ENCODE measurements at places on chromosomes 1 and 21.

DNA sequence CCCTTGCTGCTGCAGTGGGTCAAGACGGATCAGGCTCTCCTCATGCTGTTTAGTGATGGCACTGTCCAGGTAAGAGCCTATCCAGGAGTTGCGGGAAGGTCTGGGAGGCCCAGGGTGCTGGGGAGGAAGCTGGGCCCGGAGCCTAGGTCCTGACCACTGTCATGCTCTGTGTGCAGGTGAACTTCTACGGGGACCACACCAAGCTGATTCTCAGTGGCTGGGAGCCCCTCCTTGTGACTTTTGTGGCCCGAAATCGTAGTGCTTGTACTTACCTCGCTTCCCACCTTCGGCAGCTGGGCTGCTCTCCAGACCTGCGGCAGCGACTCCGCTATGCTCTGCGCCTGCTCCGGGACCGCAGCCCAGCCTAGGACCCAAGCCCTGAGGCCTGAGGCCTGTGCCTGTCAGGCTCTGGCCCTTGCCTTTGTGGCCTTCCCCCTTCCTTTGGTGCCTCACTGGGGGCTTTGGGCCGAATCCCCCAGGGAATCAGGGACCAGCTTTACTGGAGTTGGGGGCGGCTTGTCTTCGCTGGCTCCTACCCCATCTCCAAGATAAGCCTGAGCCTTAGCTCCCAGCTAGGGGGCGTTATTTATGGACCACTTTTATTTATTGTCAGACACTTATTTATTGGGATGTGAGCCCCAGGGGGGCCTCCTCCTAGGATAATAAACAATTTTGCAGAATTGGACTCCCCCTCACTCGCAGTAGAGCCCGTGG is 1.7 kb downstream of the DYNLT4 start:
- no peak for DNase-seq

GRCh38 chr1:92980732-92981647 is 19.7 kb upstream of the DIPK1A start:
- no peak for DNase-seq

GRCh38 chr1:179314928-179315327 is 21.3 kb downstream of the SOAT1 start:
- DNase-seq = no peak

DNA sequence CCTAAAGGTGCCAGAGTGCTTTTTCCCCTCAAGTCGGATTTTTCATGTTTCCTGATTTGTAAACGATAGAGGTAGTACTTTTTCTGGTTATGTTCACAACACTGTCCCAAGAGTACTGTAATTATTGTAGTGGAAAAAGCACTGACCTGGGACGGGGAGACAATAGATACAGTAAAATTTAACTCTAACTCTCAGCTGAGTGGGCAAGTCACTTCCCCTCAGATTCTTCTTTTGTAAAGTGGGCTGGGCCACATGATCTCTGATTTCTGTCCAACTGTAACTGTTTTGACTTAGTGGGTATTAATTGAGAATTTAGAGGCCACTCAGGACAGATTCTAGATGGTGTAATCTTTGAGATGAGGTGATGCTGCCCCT is 19.1 kb downstream of the MARCKSL1 start:
- DNase-seq = no peak

DNA sequence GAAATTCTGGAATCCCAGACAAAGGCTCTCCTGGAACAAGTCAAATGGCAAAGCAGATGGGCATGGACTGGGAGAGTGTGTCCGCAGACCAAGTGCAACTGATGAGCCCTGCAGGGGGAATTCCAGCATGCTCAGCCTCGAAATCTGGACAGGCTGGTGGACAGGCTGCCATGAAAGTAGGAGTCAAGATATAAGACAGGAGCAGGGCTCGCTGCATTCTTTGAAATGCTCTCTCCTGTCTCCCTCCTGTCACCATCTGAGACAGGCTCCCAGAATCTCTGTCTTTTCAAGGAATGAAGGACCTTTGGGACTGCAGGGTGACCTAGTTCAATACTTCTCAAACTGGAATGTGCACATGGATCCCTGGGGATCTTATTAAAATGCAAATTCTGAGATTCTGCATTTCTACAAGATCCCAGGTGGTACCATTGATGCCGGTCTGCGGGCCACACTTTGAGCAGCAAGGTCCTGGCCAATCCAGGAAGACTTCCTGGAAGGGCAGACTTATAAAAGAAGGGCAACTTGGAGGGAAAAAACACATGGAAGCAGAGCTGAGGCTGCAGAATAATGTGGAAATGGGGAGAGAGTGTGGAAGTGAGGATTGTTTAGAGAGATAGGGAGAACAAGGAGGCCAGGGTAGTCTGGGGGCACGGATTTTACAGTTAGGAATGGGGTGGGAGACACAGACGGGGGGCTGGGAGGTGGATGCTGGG is 29.8 kb downstream of the TNNT2 start:
- DNase-seq = no peak

DNA sequence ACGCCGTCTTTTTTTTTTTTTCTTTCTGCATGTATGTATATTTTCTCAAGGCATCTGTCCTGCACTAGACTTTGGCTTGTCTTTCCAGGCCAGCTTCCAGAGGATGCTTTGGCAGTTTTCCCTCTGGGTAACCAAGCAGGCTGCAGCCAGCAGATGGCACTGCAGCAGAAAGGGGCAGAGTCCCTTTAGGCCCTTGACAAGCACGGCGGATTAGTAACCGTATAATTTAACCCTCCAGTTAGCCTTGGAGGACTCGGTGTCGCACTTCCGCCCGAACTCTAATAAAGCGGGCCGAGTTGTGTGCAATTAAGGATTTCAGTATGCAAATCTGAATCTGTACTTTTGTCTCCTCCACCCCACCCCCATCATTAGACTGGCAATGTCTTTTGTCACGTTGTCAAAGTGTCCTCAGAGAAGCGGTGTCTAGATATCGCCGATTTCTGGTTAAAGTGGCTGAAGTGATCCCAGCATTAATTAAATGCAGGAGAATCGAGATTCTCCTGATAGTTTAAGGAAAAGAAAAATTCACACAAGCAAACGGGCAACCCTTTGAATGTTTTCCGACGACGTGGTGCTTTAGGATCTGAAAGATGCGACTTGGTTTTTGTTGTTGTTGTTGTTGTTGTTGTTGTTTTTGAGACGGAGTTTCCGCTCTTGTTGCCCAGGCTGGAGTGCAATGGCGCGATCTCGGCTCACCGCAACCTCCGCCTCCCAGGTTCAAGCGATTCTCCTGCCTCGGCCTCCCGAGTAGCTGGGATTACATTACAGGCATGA is 1.1 kb upstream of the TMEM167B start:
- peak; percentile 80 for DNase-seq

DNA sequence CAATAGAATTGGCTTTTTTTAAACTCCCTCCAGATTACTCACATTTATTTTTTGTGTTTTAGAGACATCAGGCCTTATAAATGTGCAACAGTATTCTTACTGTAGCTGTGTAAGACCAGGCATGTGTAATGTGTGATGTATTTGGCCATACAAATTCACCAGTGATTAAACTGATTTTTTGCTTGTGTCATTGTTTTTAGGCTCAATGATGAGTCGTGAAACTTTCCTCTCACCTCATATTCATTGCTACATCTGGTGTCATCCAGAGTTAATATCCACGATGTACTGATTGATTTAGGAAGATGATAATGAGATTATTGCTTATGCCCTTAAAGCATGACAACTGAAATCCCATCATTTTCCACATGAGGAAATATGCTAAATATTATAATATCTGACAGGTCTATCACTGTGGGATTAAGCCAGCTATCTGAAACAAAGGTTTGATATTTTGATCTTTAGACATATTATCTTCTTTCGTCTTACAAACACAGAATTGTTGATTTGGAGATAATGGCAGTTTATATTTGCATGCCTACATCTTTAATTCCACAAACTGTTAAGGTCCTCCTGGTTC is 487.9 kb downstream of the PTBP2 start:
- DNase-seq = no peak

DNA sequence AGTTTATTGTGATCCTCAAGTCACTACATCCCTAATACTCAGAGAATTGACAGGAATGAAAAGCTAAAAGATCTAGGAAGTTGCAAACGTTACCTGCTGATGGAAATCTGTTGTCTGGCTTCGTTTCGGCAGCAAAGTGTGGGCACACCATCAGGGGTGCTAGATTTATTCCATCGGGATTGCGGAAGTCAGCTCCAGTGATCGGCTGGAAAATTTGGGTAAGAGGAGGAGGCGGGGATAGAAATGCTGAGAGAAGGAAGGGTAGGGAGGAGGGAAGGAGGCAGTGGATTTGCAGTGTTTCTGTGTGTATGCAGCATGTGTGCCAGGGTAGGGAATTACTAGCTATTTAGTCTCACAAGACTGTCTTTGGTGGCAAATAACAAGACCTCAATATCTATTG is at the start of gene CTSK:
TSS of gene CTSK (minus strand) at position 140 of the 400 bp plus-strand sequence. CDS start 1,455 bp downstream, outside the sequence.
- peak; percentile 47 for DNase-seq

GRCh38 chr1:88149686-88150085 is 534.4 kb upstream of the PKN2 start:
- no peak for DNase-seq

DNA sequence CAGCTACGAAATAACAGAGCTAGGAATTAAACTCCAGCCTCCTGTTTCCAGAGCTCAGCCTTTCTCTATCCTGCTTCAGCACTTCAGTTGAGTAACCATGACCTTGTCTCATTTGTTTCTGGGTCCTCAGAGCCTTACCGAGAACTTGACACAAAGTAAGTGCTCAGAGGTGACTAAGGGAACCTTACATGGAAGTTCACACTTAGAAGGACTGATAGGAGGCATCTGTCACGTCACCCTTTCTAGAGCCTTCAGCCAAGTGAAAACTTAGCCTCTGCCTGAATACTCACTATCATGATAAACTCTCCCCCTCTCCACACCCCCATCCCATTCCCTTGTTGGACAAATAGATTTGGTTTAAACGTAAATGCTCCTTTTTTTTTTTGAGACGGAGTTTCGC is 9.8 kb upstream of the LUZP1 start:
- peak; percentile 20 for DNase-seq

DNA sequence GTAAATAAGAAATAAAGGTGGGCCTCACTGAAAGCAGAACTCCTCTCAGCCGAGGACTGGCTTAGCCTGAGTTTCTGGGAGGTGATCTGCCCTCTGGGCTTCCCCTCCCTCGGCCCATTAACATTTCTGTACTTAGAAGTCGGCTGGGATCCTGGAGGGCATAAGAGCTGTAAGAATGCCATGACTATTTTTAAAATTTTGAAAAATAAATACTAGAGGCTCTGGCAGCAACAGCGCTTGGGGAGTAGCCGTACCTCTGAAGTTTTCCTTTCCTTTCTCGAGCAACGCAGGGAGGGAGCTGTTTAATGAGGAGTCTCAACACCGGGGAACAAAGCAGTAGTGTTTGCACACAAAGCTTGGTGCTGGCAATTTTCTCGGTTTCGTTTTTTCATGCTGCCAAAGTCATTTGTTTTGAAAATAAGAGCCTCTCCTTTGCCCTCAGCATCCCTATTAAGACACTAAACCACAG is 498.7 kb downstream of the SMYD3 start:
- DNase-seq = no peak

DNA sequence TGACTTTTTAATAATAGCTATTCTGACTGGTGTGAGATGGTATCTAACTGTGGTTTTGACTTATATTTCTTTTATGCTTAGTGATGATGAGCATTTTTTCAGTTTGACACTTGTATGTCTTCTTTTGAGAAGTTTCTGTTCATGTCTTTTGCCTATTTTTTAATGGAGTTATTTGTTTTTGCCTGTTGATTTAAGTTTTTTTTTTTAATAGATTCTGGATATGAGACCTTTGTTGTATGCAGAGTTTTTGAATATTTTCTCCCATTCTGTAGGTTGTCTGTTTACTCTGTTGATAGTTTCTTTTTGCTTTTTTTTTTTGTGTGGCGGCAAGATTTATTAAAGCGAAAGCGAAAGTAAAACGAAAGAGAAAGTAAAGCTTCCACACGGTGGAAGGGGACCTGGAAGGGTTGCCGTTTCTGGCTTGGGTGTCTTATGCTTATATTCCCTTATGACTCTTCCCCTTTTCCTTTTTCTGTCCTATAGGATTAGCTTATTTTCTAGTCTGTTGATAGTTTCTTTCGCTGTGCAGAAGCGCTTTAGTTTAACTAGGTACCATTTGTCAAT is 67.6 kb downstream of the TBX19 start:
- DNase-seq = no peak
